Fibroblast of the conjunctiva (primary cell): ENCODE measurements at places on chromosomes 11 and 22.

DNA sequence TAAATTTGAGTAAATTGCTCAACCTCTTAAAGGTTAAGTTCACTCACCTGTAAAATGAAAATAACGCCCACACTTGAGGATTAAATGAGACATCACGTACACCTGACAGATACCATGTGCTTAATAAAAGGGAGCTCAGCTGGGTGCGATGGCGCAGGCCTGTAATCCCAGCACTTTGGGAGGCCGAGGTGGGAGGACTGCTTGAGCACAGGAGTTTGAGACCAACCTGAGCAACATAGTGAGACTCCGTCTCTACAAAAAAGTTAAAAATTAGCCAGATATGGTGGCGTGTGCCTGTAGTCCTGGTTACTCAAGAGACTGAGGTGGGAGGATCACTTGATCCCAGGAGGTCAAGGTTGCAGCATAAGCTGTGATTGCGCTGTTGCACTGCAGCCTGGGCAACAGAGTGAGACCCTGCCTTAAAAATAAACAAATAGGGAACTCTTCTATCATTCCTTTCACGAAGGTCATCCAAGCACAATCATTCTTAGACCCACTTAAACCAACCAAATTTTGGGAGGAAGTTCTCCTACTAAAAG is 134.1 kb downstream of the BBOX1 start:
- DNase-seq: no peak

DNA sequence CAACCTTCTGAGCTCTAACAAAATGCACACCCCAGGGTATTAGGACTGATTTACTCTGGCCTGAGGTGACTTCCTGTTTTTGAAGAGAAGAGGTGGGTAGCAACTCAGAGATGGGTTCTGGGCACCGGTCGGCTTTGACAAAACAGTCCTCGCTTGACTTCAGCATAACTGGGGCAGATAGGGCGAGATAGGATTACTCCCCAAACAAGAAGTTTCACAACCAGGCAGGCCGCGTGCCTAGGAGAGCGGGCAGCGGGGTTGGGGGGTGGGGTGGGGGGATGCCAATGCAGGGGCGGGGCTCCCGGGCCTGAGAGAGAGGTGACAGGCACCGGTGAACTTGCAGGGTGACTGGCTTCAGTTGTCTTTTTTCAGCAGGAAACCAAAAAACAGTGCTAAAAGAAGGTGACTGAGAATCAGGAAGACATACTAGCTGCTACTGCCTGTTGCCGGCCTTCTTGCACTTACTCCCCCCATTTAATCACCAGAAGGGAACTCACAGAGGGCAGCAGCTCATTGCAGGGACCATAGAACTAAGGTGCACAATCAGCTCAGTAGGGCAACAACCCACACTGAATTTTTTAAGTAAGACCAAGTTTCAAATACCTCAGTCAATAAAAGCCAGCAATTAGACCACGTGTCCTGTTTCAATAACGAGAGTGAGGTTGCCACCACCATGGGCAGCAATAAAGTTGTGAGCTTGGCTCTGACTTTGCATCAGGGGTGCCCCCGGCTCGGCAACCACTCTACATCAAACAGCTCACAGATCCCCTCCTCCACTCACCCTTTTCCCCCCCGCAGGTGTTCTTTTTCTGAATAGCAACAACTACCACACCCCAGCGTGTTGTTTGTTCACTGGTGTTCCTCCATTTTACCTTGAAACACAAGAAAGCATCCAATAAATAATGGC is 37.2 kb upstream of the ETS1 start:
- DNase-seq: no peak

DNA sequence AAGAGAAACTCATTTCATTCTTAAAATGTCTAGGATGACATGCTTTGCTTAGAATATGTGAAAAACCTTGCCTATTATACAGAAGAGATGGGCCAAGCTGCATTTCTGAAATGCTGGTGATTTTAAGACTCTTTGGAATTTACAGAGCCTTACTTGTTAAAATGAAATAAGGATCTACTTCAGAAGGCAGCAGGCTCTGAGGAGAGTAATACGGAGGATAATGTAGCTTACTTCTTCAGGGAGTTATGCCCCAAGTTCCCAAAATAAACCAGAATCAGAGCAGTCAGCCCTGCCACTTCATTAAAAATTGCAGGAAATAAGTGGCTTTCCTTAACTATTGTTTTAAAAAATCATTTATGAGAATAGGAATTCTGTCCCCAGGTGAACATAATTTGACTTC is 1000.3 kb upstream of the RAG2 start:
- DNase-seq: no peak

DNA sequence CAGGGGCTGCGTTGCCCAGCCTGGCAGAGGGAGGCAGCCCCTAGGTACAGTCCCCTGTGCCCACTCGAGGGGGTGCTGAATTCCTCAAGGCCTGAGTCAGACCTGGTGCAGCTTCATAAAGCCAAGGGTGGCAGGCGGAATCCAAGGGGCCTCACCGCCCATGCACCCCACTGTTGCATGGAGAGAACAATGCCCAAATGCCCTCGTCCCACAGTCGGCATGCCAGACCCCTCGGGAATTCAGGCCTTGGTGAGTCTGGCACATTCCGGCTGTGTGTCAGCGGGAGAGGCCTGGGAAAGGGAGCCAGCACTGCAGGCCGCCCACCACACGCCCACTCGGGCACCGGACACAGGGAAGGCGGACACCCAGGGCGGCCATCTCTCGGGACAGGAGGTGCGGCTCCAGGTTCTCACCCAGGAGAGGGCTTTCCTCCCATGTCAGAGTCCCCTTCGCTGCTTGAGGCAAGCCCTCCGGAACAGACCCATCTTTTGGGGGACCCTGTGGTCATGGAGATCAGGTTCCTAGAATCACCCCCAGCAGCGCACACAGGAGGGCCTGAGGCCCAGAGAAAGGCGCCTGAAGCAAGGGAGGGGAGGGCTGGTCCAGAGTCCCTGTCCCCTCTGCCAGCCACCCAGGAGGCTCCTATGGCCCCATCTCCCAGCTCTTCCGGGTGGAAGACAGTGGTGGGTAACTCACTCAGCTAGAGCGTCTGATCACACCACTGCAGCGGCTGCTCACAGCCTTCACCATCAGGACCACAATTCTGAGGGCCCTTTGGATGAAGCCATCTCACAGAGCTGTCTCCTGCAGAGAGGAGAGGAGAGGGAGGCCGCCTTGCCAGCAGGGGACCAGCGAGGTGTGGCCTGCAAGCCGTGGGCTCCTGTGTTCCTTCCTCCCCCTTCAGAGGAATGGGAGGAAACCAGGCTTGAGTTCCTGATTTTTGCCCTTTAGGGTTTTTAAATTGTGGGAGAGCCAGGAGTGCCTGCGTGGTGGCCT is 31.6 kb upstream of the KCNQ1OT1 start:
- no peak for DNase-seq

DNA sequence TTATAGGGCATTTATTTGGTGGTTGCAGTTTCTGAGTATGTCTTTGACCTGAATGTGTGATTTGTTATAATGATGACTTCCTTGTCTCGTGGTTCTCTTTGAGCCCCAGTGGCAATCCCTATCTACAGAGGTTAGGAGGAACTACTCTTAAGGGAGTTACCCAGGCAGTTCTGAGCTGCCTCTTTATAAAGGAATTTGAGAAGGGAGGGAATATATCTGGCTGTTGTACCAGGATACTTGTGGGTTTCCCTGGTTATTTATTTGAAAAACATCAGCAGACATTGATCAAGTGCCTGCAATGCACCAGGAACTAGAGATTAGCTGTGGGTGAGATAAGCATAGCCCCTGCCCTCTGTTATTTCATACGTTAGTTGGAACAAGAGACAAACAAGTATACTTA is 243.5 kb upstream of the ARHGAP20 start:
- DNase-seq: no peak

DNA sequence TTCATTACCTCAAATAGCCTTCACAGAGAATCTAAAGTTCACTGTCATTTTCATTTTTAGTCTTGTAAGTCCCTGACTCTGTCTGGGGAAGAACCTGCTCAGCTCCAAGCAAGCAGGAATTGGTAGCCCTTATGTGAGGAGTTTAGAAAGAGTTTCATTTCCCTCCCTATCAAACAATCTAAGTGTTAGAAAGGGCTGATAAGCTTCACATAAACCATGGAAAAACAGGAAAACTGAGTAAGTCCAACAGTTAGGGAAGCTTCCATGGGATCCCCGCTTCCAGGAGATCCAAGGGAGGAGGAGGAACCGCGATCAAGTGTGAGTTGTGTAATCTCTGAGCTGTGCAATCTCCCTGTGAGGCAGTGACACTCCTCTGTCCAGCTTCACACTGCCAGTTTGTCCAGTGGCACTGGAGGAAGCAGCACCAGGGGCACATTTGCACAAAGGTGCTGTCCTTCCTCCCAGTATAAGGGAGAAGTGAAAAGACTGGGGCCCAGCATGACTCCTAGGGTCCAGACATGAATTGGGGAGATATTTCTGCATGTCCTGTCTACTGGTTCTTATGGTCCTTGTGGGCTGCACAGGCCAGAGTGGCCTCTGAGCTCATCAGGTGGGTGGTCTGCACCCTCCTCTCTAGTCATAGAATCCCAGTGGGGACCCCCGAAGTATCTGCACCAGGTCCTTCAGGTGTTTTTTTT is 4.3 kb downstream of the PRAME start:
- DNase-seq: no peak
